ENCODE measurements at places on chromosomes 6 and 20.

GRCh38 chr6:109783250-109783986 is 92.3 kb downstream of the FIG4 start:
- no peak for DNase-seq

DNA sequence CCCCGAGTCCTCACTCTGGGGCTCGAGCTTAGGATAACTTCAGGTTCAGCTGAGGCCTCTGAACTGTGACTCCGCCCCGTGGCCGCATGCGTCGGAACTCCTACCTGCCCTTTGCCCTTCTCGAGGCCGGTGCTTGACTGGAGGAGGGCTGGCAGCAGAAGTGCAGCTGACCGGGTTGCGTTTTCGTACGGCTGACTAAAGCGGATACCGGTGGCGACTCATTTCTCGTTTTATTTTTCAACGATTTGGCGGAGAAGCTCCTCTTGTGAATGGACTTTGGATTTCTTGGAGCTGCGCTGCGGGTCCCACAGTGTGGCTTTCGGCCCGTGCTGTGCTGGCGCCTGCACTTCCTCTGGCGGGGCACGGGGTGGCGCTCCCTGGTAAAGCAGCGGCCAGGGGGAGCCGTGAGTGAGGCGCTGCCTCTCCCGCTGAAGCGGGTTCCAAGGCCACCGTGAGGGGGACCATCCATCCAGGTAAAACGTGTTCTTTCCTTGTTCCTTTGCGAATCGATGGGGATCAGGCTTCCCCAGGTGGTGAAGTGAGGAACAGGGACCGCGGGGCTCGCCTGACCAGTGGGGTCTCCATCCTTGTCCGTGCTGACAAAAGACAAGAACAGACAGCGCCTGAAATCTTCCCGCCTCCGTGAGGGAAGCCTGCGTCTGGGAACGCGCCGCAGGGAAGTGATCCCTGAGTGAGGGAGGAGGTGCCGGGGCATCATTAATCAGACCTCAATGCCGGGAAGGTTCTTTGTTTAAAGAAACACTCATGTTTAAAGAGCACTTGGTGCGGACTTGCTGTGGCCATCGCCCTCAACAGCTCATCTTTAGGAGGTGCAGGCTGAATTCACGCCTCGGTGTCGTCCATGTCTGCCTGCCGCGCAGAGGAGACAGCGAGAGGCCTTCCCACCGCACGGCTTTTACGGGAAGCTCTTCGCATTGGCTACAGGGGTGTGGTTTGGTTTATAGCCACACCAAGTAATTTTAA is 38.8 kb downstream of the ERMARD start:
- peak; percentile 83 for DNase-seq

DNA sequence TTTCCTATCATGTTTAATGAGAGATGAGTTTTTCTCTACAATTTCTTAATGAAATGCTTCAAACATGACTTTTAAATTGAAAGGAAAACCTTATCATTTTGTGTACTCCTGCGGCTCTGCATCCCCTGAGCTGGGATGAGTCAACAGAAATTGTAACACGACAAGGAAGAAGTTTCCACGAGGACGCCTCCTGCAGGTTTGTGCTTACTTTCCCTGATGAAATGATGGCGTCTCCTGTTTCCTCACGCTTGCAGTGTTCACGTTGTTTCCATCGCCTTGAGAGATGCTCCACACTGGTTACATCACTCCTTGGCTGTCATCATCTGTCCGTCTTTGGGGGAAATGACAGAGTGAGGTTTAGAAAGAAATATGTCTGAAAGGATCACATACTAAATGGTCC is 233.7 kb upstream of the ZFP64 start:
- no peak for DNase-seq

- DNase-seq: no peak
Measured at GRCh38 chr6:11253594-11253993, 21.1 kb upstream of the NEDD9 start.

GRCh38 chr6:27768556-27768955 is 143.6 kb downstream of the OR2B2 start:
- DNase-seq: no peak

DNA sequence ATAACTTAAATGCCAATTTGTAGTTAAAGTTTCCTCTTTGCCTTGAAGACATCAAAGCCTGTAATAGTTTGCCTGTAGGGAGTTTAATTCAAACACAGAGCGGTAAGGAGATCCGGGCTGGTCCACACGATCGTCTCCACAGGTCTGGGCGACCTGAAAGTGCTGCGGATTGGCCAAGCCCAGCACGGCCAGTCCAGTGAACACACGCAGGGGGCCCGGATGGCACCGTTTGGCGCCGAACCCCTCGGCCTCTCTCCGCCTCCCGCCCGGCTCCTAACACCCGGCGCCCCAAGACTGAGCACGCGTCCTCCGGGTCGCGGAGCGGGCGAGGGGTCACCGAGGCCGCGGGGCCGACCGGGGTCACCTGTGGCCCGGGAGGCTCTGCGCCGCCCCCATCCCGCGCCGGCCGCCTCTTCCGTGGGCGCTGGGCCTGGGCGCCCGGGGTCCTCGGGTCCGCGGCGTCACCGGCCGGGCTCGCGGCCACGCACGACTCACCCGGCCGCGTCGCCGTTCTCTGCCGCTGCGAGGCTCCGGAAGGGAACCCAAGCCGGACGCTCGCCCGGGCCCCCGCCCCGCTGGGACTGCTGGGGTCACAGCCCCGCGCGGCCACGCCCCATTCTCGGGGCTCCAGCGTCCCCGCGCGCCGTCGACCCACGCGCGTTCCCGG is 481 bp downstream of the SERPINB6 start:
- DNase-seq: peak; percentile 68

- peak; percentile 19 for DNase-seq
Measured at GRCh38 chr20:43840382-43841070, 74.1 kb upstream of the TOX2 start.

DNA sequence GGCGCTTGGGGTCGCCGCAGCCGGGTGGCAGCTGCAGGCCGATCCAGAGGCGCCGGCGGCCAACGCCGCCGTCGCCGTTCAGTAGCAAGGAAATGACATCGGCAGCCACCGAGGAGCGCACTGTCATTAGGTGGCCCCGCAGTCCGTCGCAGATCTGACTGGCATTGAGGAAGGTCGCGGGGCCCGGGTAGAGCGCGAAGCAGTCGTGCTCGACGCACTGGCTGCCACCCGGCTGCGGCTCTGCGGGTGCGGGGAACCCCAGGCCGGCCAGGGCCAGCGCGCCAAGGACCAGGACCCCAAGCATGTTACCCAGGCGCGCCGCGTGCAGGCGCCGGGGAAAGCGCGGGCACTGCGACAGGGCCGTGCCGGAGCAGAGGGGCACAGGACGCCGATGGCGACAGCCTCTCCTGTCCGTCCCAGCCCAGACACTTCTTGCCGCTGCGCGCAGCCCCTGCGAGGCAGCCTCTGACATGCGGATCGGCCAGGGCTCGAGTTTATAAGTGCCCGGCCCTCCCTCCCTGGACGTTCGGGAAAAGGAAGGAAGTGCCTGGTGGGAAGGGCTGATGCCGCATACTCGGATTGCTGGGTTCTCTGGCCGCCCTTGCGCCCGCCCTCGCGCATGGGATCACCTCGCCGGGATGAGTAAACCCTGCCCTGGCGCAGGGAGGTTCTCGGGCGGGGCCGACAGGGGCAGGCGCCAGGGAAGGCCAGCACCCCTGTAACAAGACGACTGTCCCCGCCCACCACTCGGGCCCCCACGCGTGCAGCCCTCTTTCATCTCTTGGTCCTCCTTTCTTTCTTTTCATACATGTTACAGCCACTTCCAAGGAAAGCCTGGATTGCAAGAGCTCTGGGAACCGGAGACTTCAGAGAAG is at the start of gene THBD:
Gene THBD, minus strand, starts transcription at position 472 of the 875 bp plus-strand sequence. Its CDS starts 168 bp downstream, at position 304.
- DNase-seq: peak; percentile 53

DNA sequence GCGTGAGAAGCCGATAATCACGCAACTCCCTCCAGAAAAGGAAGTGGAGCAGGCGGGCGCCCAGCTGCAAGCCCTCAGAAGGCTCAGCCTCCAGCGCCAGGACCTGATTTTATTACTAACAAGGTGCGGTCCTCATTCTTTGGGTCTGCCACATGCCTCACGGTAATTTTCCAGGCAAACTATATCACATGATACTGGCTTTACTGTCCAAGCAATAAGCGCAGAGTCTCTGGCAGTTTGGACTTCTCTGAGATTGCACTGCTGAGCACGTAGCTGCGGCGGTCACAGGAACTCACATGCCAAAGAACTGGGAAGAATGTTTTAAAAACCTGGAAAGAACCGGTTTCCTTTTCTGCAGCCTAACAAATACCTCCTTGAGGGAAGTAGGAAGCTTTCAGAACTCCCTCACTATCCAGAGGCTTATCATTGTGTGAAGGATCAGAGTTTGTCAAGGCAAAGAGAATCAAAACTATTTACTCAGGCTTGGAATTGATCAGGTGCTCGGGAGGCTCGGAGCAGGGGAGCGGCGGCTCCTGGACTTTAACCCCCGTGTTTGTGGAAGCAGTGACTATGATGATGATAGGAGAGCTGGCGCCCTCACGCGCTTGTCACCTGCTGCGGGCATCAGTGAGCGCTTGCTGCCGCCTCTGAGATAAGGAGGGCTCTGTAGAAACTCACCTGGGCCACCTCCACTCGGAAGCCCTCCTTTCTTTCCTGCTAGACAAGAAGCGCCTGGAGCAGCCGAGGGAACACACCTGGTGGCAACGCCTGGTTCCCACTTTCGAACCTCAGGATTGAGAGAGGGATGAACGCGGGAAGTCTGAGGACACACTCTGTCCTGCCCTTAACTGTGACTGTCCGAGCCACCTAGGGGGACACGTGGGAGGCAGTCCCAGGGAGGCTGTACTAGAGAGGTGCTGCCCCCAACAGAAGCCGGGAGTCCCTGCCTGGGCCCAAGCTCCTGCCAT is 27.2 kb upstream of the SYNJ2 start:
- peak; percentile 92 for DNase-seq

DNA sequence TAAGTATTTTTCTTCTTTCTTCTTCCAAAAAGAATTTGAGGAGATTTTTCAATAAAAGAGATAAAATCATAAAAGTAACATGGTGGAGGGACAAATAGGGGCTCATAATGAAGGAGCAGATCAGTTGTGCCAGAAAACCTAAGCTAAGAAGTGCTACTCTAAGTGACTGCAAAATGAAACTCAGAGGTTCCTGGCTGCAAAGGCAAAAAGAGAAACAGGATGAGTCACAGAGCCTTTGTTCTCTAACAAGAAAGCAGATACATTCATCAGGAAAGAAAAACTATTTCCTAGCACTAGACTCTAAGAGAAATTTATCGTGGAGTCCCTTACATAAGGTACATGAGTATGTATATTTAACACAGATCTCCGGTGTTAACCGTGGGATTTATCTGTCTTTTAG is 49.8 kb downstream of the TSHZ2 start:
- DNase-seq: no peak

GRCh38 chr6:10886691-10887502 is at the start of gene SYCP2L:
TSS of gene SYCP2L (plus strand) at chr6:10887052. CDS start at chr6:10887127, 75 bp downstream.
- no peak for DNase-seq

DNA sequence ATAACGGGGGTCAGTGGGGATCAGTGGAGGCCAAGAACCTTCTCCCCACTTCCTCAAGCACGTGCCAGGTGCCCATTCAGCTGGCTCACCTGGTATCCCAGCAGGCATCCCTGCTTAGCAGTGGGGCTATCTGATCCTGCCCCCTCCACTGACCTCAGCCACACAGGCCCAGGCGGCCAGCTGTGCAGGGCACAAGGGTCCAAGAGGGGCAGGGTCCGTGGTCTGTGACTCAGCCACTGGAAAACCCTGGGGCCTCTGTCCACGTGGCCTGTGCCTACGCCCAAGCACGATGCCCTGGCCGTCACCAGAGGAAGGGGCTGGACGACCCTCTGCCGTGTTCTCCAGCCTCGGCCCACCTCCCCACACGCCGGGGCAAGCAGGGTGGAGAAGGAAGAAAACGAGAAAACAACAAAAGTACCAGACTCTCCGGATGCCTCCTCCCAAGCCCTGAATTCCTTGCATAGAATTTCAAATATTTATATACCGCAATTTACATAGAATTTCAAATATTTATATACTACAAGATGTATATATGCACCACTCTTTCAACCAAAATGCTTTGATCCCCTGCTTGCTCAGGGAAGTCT is 12.1 kb downstream of the PXDC1 start:
- DNase-seq: no peak

- no peak for DNase-seq
Measured at GRCh38 chr6:36581716-36582115, 12.4 kb upstream of the SRSF3 start.

- DNase-seq: no peak
Measured at GRCh38 chr6:142318714-142319113, 16.9 kb downstream of the ADGRG6 start.

Data from colonic mucosa (tissue), 4 donors.